ENCODE measurements at places on chromosomes 11 and 22.

DNA sequence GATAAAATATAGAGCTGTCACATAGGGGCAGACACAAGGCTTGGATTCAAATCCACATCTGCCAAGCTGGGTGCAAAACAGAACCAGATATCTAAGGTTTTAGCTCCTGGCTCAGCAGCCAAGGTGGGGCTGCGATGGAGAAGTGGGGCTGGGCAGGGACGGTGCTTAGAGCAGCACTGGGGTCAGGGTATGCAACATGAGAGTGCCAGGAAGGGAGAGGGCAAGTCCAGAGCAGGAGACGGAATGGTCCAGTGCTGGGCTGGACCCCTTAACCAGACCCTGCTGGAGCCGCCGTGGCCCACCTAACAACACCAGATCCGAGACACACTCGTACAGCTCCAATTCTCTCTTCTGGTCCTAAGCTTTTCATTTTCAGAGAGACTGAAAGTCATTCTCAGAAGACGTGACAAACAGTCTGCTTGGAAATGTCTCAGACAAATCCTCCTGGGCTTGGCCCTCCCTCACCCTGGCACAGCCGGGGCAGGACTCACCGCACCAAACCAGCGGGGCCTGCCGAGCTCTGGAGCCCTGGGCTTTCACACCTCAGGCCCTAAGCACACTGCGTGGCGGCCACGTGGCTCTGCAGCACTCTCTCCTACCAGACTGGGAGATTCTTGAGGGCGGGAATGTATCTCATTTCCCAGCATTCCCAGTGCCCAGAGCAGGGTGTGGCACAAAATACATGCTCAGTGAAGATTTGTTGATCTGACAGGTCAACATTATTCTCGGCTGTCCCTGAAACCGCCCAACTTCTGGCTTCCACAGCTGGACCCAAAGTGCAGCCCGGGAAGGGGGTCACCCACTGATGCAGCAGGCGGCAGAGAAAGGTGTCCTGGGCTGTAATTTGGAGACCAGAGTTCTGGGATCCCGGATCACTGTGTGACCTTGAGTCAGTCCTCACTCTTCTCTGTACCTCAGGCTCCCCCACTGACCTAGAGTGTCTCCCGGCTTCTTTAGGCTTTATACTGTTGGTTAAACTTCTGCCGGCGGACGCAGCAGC, 11.6 kb downstream of the LRRC32 start:
- DNase-seq = no peak

DNA sequence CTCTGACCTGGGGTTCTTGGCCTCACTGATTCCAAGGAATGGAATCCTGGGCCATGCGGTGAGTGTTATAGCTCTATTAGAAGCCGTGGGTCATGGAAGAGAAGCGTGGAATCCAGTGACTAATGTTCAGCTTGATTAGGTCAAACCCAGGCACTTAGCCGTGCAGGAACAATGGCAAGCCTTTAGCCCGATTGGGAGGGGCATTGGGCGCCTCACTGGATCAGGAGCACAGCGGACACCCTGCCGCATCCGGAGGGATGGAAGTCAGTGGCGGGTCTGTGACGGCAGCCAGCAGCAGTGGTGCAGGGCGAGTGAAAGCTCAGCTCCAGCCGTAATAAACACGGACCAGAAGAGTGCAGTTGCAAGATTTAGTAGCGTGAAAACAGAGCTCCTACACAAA, 20.5 kb upstream of the SLC17A6 start:
- DNase-seq = no peak

- no peak for DNase-seq
Observed at GRCh38 chr11:125588505-125588904, 4.1 kb upstream of the STT3A start.

DNA sequence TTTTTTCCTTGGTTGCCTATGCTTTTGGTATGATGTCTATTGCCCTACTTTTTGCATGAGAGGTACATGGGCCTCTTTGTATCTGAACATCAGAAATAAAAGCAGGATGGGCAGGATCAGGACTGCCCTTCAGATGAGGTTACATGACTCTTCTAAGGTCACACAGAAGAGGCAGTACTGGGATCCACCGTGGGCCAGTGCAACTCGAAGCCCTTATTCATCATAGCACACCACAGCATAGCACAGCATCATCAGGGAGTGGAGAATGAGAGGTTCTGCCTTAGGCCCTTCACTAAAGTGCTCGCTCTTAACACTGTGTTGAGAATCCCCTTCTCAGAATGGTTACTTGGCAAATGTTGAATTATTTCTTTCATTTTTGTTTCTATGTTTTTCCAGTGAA, 88.3 kb downstream of the C22orf31 start:
- DNase-seq = no peak

- DNase-seq = no peak
Observed at GRCh38 chr11:73818846-73819245, 31.2 kb downstream of the MRPL48 start.

DNA sequence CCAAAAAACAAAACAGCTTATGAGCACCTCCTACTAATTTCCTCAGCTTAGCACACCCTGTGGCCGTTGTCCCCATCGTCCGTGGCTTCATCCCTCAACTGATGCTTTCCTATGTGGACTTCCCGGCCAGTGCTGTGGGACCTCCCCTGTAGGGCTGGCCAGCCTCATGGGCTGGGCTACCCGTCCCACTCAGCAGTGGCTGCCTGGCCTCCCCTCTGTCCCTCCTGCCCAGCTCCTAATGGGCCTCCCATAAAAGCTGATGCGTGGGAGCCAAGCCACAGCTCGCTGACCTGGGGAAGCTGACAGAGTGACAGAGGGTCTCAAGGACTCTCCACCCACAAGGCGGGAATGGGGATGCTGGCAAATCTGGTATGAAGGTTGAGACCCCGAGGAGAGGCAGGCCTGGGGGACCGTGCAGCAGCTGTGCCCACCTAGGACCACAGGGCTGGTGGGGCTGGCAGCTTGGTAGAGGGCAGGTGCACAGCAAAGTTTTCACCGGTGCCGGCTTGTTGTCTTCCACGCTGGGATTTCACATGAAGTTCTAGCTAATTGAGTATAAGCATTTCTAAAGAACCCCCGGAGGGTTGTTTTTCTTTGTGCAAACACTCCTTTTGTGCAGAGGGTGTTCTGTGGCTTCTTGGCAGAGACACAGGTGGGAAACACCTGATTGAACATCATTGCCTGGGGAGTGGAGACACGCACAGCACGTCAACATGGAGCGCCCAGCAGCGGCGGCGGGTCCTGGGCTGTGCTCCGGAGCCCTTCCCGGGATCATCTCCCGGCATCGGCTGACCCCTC, 23.2 kb downstream of the TBX1 start:
- no peak for DNase-seq

DNA sequence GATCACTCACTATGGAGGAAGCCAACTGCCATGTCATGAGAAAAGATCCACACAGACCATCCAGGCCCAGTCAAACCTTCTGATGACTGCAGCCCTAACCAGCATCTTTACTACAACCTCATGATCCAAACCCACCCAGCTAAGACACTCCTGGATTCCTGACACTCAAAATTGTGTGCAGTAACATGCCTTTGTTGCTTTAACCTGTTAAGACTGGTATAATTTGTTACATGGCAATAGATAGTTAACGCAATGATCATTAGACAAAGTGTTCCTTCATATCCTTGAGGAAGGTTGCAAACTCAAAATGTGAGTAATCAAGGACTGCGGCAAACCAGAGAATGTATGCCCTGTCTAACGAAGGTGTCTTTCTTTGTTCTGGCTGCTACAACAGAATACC, 47.1 kb upstream of the CSNK2A3 start:
- no peak for DNase-seq

DNA sequence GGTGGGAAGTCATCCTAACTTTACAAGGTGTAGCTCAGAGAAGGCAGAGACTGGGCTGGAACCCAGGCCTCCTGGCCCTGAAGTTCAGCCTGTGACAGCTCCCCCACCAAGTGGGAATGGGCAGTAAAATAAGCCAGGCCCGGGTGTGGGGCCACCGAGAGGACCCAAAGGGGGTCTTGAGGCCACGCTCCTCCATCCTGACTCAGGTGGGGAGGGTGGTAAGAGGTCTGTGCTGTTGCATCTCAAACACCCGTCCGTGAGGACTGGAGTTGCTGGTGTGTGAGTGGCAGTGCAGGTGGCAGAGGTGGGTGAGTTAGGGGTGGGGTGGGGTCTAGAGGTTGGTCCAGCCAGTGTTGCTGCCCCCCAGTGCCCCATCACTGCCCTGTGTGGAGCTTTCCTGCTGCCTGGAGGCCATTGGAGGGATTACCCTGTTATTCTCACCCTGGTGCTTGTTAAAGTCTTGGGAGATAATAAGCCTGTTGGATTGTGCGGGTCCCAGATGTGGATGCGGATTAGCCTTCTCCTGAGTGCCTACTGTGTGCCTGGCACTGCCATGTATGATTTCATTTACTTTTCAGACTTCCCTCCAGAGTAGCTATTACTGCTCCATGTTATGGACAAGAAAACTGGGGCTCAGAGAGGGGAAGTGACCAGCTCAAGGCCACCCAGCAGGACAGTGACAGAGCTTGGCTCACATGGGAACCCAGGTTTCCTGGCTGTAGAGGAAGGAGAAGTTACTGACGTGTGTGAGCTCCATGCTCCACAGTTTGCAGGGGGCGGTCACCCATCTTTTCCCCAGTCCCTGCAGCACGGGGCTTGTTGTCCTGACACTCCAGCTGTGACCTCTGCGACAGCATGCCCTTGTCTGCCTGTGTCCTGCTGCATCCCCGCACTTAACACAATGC, 12.9 kb downstream of the SERPINH1 start:
- DNase-seq = no peak

- DNase-seq = no peak
Observed at GRCh38 chr11:77592727-77593126, 3.0 kb downstream of the AQP11 start.

DNA sequence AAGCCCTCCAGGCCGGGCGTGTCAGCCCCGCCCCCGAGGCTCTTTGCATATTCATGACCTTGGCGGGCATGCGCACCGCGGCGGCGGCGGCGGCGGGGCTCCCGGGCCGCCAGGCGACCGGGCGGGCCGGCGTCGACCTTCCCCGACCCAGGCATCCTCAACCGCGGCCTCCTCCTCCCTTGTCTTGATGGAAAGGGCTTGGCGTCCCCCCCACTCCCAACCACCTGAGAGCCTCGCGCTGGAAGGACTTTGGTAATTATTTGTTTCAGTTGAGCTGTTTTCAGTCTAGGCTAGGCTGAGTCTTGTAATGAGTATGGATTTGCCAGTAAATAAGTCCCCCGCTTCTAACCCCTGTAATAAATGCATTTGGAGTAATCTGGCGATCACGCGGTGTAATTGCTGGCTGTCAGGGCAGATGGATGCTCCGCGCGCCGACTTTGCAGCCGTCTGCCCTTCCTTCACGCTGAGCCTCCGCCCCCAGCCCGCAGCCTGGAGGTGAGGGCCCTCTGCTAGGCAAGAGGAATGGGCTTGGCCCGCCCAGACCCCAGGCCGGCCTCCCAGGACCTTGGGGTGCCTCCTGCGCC, 25.2 kb downstream of the FLRT1 start:
- DNase-seq = peak; percentile 30

- no peak for DNase-seq
Observed at GRCh38 chr11:78838417-78838816, 263.8 kb upstream of the NARS2 start.

GRCh38 chr11:18853086-18853720, 61.6 kb upstream of the PTPN5 start:
- DNase-seq = no peak

- DNase-seq = no peak
Observed at GRCh38 chr11:116078101-116078591, 573.9 kb upstream of the CADM1 start.

GRCh38 chr11:39732001-39732400, 1727.5 kb downstream of the LRRC4C start:
- DNase-seq = no peak

DNA sequence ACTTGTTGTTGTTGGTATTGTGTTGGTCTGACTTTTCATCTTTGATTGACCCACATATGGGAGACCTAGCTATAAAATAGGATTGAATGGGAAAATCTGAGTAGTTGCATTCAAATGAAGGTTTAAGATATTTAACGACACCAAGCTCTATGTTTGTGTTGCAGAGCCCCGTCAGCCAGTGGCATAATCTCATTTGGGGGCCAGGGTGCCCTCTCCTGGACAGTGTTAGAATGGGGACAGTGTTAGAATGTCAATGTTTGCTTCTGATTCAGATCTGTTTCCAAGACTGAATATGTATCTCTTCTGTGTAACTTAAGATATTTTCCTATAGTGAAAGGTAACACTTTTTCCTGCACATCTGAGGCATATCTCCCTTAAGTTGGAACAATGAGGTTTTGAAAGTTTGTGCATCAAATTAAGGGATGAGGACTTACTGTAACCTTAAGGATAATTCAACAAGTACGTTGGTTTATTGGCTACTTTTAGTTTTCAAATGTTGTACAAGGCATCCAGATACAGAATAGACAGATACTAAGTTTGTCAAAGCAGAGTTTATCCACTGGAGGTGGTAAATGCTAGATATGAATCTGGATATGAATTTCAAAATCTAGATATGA, 5.3 kb upstream of the OR52M1 start:
- DNase-seq = peak; percentile 11

- DNase-seq = peak; percentile 78
Observed at GRCh38 chr11:57792060-57792541, 30.5 kb downstream of the CTNND1 start.
